ENCODE measurements at places on chromosomes 12 and 14.

DNA sequence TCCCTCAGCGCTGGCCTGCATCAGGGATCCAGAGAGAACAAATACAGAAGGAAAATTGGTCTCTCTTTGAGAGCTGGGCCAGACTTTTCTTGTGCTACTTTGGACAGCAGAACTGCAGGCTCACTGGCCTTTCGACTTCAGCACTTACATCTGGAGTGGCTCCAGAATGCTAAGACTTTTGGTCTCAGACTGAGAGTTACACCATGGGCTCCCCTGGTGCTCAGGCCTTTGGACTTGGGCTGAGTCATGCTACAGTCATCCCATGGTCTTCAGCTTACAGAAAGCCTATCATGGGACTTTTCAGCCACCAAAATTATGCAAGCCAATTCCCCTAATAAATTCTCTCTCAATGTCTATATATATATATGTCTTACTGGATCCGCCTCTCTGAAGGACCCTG lies 9.0 kb upstream of the CD163 start:
- DNase-seq, result no peak

DNA sequence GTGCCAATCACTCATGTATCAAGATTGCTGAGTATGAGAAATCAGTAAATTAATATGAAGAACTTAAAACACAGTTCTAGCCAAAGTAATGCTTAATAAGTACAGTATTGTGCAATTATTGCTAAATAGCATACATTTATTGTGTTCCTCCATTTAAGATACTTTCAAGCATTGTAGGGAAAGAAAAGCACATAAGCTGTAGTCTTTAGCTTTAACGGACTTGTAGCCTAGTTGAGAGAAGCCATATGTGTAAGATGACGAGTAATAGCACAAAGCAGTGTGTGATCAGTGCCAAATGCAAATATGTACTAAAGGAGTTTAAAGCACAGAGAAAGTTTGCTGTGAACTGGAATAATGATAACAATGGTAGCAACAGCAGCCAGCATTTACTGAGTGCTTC lies 38.1 kb downstream of the ETV6 start:
- DNase-seq, result no peak

DNA sequence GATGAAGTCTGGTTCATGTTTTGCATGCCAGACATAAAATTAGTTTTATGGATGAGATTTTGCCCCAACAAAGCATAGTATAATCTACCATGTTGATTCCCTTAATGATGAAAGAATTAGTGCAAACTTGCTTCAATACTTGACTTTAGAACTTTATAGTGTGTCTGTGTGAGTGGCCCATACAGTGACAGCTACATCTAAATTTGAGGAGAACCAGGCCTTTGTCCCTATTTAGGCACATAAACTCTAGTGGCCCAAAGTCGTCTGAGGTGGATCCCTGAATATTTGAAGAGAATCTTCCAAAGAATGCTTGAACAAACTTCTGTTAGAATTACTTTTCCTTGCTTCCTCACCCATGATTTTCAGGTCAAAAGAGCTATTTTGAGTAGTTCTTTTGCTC lies 70.4 kb downstream of the POLR3B start:
- DNase-seq, result no peak

- DNase-seq, result peak; percentile 46
Observed at GRCh38 chr12:41663598-41664265, 475.6 kb downstream of the PDZRN4 start.

- peak; percentile 67 for DNase-seq
Observed at GRCh38 chr12:111268738-111269572, 99.9 kb downstream of the PHETA1 start.

DNA sequence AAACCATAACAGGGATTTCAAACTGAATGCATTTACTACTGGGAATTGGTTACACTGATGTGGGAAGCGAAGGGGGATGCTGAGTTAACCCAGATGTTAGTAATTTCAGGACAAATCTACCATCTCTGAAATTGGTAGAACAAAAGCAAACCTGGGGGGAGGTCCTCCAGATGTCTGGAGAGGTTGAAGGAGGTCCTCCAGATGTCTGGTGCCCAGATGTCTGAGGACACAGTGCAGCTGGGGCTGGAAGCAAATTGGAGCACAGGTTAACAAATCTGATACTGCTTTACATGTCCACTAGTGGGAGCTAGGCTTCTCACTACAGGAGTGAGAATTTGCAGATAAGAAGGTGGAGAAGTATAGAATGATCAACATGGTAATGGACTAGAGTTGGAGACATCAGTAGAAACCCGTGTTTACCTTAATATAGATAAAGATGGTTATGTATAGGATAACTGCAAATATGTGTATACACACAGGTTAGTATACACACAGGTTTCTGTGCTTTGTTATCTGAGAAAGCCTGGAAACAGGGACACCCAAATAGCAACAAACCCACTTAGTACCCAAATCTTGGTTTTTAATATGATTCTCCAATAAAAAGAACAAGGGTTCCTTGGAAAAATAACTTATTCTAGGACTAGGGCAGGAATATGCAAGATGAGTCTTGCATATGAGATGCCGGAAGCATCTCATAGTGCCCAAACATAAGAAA lies 162.5 kb downstream of the C12orf50 start:
- DNase-seq, result peak; percentile 21

DNA sequence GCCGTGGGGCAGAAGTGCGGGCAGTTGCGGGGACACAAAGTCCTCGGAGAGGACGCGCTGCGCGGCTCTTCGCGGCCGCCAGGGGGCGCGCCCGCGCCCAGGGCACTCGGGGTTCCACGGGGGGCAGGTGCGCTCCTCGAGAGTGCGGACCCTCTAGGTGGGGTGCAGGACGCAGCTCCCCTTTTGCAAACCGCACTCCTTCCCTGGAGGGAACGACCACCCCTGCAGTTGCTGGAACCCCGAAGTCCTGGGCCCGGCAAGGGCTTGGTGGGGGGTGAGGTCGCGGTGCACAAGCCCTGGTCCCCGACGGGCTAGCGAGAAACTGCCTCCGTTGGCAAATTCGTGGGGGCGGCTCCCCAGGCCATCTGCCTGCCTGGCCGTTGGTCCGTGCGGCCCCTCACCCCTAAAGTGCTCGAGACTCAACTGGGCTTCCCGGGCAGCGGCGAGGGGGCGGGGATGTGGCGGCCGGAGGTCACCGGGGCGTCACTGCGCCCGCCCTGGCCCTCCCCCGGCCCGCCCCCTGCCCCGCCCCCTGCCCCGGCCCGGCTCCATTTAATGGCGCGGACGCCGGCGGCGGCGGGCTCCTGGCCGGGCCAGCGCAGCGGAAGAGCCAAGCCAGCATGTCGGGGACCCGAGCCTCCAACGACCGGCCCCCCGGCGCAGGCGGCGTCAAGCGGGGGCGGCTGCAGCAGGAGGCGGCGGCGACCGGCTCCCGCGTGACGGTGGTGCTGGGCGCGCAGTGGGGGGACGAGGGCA lies at the start of gene ADSS1:
Gene ADSS1 (plus strand): TSS at position 579 of the 756 bp plus-strand sequence. CDS start 42 bp downstream, at position 621.
- DNase-seq, result peak; percentile 83

Measured in HEK293T (cell line).